ENCODE measurements at places on chromosomes 13 and 19. TPM values are rescaled to one million over a fixed set of nuclear protein-coding genes. Genes with fewer than 3 reads are reported as not detected.

CADM4 gene
- 0.09 TPM for total RNA-seq

TNNI3 gene
- total RNA-seq, result not detected

PEX11G gene
- total RNA-seq, result 0.58 TPM

NKPD1 gene
- total RNA-seq, result 0.18 TPM

GRCh38 chr19:35717665-35718344 lies at the start of gene KMT2B:
Gene KMT2B (plus strand): TSS chr19:35718003. CDS start chr19:35718019, 16 bp downstream.
- DNase-seq, result no peak

DNA sequence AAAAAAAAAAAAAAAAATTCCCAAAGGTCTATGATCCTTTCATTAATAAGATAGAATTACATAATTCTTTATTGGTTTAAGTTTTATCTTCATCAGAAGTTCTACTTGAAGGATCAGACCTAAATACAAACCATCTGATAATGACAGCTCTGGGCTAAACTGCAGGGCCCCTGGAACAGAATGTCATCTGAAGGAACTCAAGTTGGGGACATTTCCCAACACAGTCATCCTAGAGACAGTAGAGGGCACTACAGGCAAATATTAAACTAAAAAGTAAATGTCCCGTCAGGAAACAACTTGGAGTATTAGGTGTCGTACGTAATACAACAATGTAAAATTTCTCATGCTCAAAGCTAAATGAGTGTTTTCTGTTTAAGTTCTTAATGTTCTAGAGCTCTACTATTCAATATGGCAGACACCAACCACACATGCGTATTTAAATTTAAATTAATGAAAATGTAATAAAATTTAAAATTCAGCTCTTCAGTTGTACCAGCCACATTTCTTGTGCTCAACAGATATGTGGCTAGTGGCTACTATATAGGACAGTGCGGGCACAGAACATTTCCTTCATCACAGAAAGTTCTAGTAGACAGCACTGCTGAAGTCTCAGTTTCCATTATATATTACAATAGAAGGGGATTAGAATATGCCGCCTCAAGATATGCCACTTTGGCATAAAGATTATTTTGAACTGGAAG lies 21.8 kb upstream of the NAXD start:
- no peak for DNase-seq

PTPRH gene
- total RNA-seq, result not detected

TEX29 gene
- 0.96 TPM for total RNA-seq
